H1 (cell line): ENCODE measurements at places on chromosomes 2 and 18.

GRCh38 chr2:28172114-28172898 lies 220.4 kb upstream of the FOSL2 start:
- no peak for DNase-seq

- no peak for DNase-seq
Observed at GRCh38 chr2:60679036-60679780, 76.9 kb upstream of the PAPOLG start.

DNA sequence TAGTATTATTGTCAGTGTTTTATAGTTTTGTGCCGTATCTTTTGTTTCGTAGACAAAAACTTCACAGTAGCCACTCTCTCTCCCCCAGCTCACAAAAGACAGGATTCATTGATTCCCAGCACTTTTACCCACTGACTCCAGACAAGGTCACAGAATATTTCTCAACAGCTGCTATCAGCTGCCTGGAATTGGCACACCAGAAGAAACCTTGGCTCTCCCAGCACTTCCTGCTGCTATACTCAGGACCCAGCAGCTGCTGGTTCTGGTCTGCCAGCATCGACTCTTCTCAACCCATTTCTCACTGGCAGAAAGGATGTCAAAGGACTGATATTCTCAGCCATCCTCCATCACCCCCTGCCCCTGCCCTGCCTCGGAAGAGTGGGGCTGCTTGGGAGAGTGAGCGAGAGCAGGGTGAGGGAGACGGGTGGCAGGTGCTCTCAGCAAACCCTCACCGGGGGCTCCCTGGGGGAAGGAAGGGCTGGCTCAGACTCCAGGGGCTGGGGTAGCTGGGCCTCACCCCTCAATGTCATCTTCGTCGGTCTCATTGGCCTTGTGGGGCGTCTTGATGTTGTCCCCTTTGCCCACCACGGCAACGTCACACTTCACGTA lies 6.1 kb upstream of the OTOF start:
- DNase-seq: no peak

- DNase-seq: no peak
Observed at GRCh38 chr18:54774981-54775665, 53.2 kb upstream of the RAB27B start.

DNA sequence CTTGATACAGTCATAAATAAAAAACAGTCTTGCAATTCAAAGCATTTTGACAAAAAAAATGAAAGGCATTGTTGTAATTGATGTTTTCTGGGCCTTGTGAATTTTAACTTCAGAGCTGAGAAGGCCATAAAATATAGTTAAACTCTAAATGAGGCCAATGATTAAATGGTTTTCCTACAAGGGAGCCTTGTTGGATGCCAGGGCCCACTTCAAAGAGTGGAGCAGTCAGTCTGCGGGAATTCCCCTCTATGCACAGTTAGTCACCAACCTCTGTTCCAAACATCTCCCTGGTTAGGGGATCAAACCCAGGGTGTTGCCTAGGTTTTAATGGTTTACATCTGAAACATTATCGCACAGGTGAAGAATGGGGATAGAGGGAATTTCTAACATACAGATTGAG lies 143.4 kb downstream of the NCKAP5 start:
- no peak for DNase-seq

- DNase-seq: no peak
Observed at GRCh38 chr2:138950486-138950885, 170.3 kb upstream of the NXPH2 start.

DNA sequence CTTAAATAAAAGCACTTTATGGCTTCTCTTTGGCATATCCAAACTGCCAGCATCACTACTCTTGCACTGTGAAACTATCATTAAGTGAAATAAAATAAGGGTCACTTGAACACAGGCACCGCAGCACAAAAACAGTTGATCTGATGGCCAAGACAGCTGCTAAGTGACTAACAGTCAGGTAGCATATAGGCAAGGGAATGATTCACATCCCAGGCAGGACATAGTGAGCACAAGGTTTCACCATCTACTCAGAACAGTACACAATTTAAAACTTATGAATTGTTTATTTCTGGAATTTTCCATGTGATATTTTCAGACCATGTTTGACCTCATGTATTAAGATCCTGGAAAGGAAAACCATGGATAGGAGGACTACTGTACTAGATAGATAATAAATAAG lies 214.2 kb downstream of the MREG start:
- DNase-seq: no peak

DNA sequence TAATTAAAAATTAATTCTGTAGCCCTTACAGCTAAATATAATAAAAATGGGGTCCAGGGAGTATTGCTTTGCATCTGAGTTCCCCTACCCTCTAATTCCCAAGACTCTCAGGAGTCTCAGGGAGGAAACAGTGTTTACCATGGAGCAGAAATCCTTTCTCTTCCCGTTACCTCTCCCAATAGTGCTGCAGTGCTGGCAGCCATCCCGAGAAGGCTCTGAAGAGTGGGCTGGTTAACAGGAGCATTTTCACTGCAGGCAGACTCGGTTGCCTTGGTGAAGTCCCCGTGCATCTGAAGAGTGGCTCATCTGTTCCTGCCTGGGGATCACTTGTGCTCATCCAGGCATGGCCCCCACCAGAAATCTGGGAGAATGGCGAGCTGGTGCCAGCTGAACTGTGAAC lies 41.8 kb upstream of the TMEM178A start:
- no peak for DNase-seq

- DNase-seq: no peak
Observed at GRCh38 chr18:54222922-54223567, 1.4 kb downstream of the MBD2 start.

DNA sequence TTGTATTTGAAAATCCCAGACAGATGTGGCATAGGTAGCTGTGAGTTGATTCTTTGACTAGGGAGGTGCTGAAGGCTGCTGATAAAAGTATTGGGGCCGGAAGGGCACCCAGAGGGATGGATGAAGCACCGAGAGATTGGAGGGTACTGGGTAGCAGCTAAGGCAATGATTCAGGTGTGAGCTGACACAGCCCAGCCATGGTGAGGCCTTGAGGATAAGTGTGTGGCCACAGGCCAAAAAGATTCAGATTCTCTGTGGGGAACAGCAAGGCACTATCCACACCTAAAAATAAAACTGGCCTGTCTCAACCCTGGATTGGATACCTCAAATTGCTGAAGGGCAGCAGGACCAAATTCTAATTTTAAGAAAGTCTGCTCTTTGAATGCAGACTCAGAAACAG lies 35.2 kb downstream of the RDH14 start:
- no peak for DNase-seq

DNA sequence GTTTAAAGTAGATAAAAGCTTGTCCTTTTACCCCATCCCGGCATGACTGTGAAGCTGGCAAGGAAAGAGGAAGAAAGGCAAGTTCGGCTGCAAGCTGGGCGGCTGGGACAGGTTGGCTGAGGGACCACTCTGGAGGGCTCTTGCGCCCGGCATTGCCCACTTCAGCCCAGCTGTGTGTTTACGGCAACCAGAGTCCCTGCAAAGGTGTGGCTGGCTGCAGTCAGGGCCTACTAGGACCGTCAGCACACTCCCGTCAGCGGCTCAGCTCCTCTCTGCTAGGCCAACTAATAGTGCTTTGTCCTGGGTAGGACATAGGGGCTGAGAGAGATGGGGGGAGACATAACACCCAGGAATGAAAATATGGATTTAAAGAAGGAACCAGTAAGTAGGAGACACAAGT lies 11.7 kb upstream of the SAP130 start:
- DNase-seq: no peak

DNA sequence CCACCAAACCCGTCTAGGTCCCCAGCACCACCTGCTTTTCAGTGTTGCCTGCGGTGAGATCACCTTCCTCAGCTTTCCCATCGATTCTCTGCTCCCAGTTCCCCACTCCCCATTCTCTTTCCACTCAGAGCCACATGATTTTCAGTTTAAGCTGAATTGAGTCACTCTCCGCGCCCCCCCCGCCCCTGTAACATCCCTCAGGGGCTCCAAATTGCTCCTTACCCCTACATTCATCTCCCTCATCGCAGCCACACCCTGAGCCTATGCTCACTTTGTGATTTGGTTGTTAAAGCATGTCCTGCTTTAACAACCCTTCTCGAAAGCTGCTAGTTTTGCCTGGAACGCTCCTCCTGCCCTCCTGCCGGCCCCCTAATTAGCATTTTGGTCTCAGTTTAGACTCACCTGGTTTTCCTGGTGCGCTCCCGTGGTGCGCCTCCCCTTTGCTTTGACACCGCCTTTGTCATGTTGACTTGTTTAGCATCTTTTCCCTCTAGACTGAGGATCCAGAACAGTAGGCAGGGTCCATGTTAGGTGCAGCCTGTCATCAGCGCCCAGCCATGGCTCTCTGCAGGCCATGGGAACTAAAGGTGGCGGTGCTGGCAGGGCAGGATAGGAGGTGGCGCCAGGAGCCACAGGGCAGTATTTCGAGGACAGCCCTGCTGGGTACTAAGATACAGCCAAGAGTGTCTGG lies 60.8 kb downstream of the ST3GAL5 start:
- DNase-seq: no peak

GRCh38 chr2:215507136-215507535 lies 71.3 kb upstream of the FN1 start:
- no peak for DNase-seq

GRCh38 chr2:58606799-58607198 lies 365.7 kb upstream of the FANCL start:
- DNase-seq: no peak

- DNase-seq: no peak
Observed at GRCh38 chr18:58398648-58399398, 230.1 kb downstream of the ALPK2 start.

- DNase-seq: no peak
Observed at GRCh38 chr18:5431836-5432575, 111.8 kb downstream of the EPB41L3 start.

DNA sequence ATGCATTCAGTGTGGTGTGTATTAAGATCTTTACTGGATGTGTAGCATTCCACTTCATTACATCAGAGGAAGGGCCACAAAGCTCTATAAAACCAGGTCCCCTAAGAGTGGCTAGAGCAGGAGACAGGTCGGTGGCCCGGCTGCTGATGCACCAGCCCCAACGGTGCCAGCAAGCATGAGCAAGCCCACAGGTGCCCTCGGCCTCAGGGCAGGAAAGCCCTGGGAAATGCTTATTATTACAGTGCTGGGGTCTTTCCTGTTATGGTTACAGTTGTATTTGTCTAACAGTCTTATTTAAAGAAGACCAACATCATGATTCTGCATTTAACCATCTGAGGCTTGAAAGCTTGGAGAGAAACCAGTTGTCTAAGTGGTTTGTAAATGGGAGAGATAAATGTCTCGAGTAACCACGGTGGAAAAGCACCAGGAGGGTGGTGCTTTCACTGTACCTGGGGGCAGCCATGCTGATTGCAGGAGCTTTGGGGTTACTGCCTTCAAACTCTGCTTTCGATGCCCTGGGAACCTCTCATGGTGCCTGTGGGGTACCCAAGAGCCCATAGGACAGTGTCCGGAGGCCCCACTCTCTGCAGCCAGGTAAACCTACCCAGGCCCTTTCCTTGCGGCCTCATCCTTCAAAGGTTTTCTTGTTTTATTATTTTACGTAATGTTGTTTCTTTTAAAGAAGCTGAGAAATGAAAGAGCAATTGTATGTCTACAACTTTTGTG lies 133.1 kb downstream of the SH3RF3 start:
- no peak for DNase-seq
